ENCODE measurements at places on chromosomes 6 and 20.

- no peak for DNase-seq
These were observed 138.5 kb downstream of the UST start for GRCh38 chr6:148885136-148885865.

DNA sequence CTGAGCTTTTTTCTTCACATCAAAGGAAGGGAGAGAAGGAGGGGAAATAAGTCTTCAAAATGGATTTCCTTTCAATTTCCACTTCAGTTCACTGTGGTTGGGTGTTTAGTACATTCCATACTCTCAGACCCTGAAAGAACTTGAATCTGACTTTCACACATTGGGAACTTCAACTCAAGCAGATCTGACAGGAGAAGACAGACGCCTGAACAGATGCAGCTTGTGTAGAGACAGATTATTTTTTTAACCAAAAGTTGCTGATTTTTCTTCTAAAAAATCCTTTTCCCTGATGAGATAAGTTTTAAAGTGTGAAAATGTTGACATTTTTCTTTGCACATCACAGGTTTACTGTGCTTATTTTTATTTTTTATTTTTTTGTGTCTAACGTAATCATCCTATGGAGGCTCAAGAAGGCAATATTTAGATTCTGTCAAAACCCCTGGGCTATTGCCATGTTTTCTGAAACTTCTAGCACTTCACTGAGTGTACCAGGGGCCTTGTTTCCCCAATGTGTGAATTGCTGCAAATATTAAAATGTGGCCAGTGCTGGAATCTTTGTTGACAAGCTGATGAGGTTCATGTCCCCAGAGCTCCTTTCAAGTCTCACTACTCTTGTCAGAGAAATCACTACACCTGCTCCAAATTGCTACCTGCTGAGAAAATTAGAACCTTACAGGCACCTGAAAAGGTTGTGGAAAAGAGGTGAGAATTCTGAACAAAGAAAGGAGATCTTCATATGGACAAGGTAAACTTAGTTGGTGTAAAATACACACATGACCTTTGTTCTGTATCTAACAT is 214.8 kb upstream of the BTBD3 start:
- no peak for DNase-seq

DNA sequence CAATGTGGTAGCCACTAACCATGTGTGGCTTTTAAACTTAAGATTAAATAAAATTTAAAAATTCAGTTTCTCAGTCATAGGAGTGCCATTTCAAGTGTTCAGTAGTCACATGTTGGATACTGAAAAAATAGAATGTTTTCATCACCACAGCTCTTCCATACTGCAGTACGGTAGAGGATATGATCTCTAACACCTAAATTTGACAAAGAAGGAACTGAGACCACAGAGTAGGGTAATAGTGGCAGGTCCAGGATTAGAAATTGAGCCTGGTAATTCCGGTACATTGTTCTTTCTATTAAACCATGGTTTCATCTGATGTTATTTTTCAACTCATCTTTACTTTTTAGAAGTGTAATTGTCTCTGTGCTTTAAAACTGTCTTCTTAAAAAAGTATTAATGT is 104.0 kb downstream of the CD2AP start:
- DNase-seq: no peak

DNA sequence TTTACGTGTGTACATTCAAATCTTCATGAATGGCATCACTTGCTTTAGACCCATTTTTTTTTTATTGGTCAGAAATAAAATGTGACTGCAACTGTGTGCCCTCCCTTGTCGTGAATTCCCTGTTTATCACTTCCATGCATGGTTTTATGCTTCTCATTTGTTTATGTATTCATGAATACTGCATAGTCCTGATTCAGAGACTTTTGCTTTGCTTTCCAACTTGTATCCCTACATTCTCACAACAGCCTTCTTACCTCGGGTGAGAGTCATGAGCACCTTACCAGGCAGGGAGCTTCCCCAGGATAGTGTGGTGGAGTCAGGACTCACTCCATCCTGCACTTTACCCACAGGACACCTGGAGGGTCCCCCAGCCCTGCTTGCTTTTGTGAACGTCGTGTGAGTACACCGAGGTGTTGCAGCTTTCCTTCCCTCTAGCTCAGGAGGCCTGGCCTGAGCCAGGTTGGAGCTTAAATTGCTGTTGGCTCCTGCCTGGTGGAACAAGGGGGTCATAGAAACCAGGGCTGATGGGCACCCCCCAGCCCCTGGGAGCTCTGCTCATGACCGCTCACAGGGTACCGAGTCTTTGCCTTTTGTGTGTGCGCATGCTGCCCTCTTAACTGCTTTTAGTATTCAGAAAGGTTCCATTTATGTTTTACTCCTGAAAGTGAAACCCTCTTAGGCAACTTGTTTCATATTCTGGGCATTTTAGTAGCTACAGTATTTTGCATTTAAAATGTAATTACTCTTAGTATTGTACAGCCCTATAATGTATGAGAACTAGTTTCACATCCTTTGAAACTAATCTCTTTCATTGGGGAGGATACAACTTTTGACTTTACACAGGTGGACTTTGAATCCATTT is 66.0 kb downstream of the CDS2 start:
- no peak for DNase-seq

DNA sequence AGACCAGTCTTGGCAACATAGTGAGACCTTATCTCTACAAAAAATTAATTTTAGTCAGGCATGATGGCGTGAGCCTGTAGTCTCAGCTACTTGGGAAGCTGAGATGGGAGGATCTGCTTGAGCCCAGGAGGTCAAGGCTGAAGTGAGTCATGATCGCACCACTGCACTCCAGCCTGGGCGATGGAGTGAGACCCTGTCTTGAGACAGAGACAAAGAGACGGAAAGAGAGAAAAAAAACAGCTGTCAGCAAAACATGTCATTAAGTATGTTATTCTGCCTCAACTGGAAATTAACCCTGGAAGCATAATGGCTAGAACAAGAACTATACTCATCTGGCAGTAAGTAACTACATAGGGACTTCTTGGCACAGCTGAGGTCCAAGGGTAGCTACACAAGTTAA is 7.2 kb downstream of the MMS22L start:
- DNase-seq: no peak

DNA sequence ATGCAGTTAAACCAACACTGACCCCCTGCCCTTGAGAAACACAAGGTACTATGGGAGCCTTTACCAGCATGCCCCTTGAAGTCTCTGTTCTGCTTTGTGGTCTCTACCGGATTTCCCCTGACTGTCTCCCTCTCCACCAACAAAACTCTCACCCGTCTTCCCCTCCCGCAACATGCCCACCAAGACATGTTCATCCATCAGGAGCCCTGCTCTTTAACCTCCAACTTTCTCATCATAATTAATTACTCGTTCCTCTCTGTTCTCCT is 1.1 kb downstream of the ZNF165 start:
- DNase-seq: no peak

DNA sequence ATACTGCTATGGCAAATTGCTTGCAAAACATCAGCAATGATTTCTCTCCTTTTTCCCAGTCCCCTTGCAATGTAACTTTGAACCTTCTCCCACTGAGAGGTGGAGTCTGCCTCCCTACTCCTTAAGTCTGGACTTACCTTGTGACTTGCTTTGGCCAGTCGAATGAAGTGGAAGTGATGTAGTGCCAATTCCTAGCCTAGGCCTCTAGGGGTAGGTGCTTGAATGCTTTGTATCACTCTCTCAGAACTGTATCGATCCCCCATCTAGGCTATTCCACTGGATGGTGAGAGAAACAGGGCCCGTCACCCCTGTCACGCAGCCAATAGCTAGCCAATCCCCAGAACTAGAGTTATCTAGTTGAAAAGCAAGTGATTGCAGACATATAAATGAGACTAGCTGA is 238.6 kb downstream of the BTBD3 start:
- no peak for DNase-seq

- DNase-seq: no peak
These were observed 783.0 kb upstream of the GJE1 start for GRCh38 chr6:141349710-141350109.

- DNase-seq: no peak
These were observed 35.1 kb downstream of the TULP4 start for GRCh38 chr6:158347335-158347734.

DNA sequence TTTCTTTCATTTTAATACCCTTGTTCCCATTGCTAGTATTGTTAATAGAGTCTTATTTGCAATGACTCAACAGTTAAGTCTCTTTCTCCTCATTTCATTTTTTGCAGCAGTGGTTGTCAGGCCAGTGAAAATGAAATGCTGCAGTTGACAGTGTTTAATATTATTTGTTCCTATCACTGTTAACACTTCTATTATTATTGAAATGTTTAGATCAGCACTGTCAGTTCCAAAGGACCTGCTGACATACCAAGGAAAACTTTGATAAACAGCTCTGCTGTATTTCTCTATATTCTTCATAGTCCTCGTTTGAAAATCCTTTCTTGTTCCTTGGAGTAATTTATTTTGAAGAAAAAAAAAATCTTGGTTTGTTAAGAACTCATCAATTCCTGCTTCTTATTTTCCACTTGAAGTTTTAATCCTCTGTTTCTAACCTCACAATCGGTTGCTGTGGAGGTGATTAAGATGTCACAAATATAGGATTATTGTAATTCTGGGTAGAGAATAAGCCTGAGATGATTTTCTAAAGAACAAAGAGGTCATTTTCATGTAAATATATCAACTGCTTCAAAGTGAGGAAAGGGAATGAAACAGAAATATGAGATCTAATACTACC is 1065.9 kb upstream of the CITED2 start:
- no peak for DNase-seq

- DNase-seq: no peak
These were observed 64.3 kb downstream of the TTI1 start for GRCh38 chr20:37968841-37969401.

- DNase-seq: no peak
These were observed 33.9 kb downstream of the JAG1 start for GRCh38 chr20:10639737-10640556.

DNA sequence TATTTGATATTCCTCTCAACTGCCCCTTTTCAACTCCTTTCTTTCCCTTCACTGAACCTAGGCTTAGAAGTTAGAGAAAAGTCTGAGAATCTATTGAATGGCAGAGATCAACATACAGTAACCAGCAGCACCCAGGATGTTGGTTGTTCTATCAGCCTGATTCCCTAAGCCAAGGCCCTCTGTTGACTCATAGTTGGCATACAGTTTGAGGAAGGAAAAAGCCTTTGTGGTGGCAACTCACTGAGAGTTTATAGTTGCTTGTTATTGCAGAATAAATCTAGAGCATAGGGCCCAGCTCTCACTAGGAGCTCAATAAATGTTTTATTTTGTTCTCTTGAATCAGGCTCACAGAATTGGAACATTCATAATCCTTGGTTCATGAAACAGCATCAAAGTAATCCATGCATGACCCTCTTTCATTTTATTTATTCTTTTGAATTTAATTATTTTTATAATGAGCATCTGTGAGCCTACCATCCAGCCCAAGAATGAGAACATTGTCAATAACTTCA is 119.1 kb upstream of the ADGRF1 start:
- DNase-seq: no peak

DNA sequence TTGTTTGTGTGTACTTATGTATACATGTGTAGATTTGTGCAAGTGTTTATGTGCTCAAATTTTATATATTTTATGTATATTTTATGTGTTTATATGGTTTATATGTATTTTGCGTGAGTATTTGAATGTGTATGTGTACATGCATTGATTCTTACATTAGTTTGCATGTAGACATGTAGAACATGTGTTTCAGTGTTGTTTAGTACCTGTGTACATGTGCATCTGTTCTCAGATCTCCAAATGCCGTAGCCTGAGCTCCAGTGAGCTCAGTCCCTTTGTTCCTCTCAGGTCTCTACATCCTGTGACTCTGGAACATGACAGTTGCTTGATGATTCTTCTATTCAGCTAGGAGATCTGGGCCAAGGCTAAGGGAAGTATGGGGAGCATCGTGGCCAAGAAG is 4.5 kb upstream of the DEFB119 start:
- no peak for DNase-seq

- DNase-seq: no peak
These were observed 135.5 kb downstream of the PKHD1 start for GRCh38 chr6:51951924-51952323.

GRCh38 chr6:159815410-159815809 is 15.3 kb downstream of the PNLDC1 start:
- DNase-seq: no peak

- no peak for DNase-seq
These were observed 256.9 kb upstream of the SASH1 start for GRCh38 chr6:148085631-148086331.

- no peak for DNase-seq
These were observed at the start of gene STXBP5 for GRCh38 chr6:147204060-147204785. Gene STXBP5, plus strand, starts transcription at chr6:147204417. Its CDS starts 116 bp downstream, at chr6:147204533.

DNA sequence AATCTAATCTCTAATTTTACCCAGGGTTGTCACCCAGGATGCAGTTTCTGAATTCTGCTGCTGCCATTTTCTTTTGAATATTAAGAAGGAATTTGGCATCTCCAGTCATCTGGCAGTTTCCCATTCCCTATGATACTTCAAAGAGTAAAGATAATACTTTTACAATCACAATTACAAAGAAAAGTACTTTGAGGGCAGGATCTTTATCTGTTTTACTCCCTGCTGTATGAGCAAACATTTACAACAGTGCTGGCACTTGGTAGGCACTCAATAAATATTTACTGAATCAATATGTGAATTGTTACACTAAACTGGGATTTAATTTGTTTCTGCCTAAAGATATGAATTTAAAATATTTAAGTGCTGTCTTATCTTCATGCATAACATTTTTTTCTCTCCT is 224.9 kb downstream of the EPHA7 start:
- no peak for DNase-seq

GRCh38 chr6:49551078-49551865 is 804 bp downstream of the C6orf141 start:
- no peak for DNase-seq

DNA sequence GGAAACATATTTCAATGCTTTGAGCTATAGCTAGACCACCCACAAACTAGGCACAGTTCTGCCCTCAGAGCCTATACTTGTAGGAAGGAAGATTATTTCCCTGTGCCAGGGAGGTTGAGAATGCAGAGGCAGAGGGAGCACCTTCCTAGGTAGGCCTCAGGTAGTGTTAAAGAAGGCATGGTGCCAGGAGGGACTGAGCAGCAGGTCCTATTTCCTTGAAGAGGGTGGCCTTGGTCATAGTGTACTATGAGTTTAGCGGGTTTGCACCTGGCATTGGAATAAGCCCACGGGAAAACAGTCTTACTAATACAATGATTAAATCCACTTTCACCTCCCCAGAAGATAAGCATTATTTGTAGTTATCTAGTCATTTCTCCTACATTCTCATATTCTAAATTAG is 375.4 kb downstream of the CDKAL1 start:
- no peak for DNase-seq

- DNase-seq: no peak
These were observed 527 bp downstream of the TOMM34 start for GRCh38 chr20:44959638-44960102.
